Activated CD4-positive, alpha-beta T cell treated with anti-CD3 and anti-CD28 coated beads, Interleukin-2, amount 50 U/mL, for 4 hours (primary cell): ENCODE measurements at places on chromosomes 11 and 22.

GRCh38 chr22:30402028-30402765, 5.4 kb downstream of the SEC14L2 start:
- DNase-seq: no peak

DNA sequence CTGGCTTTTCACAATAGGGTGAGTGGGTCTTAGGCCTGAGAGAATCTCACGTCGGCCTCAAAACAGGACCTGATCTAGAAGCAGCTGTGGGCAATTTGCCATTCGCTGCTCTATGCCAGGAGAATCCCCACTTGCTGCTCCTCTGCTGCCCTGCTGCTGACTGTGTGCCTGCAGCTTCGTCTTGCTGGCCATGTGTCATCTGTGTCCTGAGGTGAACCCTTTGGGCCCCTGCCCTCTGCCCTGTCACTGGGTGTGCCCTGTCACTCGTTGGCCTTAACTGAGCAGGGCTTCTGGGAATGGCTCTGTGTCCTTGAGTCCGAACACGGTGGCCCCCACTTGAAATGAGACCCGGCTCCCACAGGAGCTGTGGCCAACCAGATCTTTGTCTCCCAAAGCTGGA, 6.2 kb downstream of the NAA40 start:
- DNase-seq: no peak

DNA sequence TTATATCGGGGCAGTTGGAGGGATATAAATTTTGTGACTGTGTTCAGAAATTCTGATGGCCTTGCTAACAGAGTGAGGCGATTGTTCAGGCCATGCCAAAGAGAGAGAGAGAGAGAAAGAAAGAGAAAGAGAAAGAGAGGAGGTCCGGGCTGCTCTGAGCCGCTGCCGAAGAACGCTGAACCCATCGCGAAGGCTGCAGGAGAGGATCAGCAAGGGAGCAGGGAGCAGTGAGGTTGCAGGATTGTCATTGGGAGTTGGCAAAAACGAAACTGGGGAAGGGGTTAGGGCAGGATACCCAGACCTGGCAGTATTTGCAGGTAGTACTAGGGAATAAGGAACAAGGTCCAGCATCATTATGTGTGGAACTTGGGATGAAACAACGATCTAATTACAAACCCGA, 537.1 kb downstream of the INSC start:
- DNase-seq: no peak

DNA sequence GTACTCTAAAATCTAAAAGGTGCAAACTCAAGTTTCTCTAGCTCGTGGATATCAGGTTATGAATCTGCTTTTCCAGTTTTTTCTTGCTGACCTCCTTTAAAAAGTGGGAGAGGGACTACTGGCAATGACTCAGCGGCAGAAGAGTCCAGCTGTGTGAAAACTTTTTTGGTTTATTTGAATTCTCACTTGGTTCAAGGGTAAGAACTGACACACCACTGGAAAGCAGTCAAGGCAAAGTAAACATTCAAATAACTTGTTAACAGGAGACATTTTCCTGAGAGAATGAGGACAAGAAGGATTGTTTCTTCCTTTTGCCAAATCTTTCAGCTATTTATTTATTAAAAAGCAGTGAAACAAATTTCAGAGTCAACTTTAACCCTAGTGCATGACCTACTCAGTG, 36.1 kb downstream of the CDON start:
- no peak for DNase-seq

GRCh38 chr22:31233001-31233400, 20.9 kb downstream of the LIMK2 start:
- DNase-seq: no peak

- no peak for DNase-seq
Observed at GRCh38 chr22:29457730-29458129, 19.3 kb downstream of the RFPL1 start.

- no peak for DNase-seq
Observed at GRCh38 chr22:20442485-20443284, 5.1 kb upstream of the SCARF2 start.

GRCh38 chr11:26849036-26849435, 127.2 kb upstream of the SLC5A12 start:
- no peak for DNase-seq

GRCh38 chr11:8971196-8971923, 7.1 kb upstream of the TMEM9B start:
- no peak for DNase-seq

- no peak for DNase-seq
Observed at GRCh38 chr22:45775569-45776312, 104.1 kb downstream of the ATXN10 start.

DNA sequence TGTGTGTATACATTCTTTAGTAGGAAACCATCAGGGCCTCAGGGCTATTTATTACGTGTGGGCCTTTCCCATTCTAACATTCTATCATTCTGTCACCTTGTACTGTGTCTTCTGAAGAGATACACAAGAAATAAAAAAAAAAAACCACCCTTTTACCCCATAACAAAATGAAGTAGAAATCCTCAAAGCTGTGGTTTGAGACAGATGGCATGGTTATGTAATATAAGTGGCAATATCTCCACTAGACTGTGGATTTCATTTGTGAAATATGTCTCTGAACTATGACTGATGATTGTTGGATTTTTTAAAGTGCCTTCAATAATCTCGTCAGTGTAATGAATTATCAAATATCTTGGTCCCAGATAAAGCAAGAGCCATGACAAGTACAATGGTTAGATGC, 150.0 kb upstream of the BLID start:
- DNase-seq: no peak

DNA sequence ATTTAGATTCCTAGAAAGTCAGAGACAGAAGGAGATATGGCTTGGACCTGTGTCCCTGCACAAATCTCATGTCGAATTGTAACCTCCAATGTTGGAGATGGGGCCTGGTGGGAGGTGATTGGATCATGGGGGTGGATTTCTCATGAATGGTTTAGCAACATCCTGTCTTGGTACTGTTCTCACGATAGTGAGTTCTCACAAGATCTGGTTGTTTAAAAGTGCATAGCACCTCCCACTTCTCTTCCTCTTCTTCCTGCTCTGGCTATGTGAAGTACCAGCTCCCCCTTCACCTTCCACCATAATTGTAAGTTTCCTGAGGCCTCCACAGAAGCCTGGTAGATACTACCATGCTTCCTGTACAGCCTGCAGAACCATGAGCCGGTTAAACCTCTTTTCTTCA, 27.6 kb upstream of the PAMR1 start:
- DNase-seq: no peak

GRCh38 chr22:41034706-41035105, 57.7 kb upstream of the EP300 start:
- no peak for DNase-seq

DNA sequence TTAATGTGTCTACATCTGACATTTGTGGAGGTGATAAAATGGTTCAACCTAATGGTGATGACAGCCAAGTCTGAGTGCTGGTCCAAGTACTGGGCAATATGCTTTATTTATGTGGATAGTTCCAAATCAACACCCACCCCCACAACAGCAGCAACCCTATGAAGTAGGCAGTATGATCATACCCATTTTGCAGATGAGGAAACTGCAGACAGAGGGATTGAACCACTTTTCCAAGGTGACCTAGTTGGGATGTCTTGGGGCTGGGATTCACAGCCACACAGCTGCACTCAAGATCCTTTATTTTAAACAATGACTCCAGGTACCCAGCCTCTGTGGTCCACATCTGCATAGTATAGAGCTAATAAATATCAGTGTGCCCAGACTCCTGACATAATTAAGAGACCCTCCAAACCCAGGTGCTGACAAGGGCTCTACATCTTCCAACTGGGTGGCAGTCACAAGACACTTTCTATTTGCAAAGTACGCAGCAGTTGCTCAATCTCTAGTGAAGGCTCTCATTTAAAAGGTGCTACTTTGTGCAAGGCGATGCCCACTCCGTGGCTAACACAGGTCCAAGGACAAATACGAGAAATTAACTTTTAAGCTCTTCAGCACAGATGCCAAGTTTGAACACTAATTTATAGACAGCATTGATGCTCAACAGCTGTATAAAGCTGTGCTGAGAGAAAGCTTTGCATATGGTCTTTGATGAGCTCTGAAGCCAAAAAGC, 426.6 kb downstream of the LARGE1 start:
- DNase-seq: no peak

DNA sequence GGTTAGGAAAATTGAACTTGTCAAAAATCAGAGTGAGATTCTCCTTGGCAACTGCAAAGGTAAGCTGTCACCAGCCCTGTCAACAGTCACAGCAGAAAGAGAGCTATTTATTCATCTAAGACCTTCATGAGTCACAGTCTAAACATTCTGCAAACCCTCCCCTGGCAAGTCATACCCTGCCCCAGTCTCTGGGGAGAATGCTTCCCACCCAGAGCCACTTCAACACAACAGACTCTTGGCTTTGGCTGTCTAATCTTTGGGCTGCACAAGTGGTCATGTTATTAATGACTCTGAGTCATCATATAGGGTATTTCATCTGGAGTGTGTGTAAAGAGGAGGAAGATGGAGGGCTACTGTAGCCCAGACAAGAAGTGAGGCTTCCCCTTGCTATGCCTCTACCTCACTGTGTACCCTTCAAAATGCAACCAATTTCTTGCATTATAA, 153.4 kb downstream of the CCDC34 start:
- no peak for DNase-seq

GRCh38 chr11:71154261-71154805, 98.0 kb downstream of the SHANK2 start:
- no peak for DNase-seq

DNA sequence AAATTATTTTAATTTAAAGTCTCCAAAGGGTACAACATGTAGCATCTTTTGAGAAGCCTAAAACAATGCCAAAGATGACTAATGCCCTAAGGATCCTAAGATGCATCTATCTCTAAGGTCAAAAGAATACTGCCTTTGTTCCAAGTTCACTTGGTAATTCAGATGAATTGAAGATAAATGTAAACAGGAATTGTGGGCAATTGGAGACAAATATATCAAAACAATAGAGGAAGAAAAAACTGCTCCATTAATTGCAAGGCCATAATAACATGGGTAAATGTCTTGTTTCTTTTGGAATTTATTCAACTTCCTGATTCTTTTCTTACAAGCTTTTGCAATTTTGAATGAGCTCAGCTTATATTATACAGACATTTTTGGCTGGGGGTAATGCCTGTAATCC, 338.6 kb downstream of the TTC28 start:
- DNase-seq: no peak

DNA sequence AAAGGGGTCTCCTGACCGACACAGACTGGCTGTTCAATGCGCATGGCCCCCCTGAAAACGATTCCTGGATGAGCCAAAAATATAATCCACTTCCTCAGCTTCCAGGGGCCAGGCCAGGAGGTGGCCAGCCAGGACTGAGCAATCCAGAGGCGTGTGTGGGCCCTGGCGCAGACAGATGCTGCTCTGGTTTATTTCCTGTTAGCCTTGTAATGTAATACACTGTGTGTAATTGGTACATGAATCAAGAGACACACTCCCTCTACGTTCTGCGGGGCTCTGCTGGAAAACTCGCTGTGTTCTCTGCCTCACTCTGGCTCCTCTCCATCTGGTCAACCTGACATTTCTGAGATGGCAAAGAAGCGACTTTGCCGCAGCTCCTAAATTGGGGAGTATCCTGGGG, 26.3 kb upstream of the ISX start:
- no peak for DNase-seq
